DMS 273 treated with DMSO at 0.1 percent for 48 hours (cell line): ENCODE measurements at places on chromosomes 12 and 14.

DNA sequence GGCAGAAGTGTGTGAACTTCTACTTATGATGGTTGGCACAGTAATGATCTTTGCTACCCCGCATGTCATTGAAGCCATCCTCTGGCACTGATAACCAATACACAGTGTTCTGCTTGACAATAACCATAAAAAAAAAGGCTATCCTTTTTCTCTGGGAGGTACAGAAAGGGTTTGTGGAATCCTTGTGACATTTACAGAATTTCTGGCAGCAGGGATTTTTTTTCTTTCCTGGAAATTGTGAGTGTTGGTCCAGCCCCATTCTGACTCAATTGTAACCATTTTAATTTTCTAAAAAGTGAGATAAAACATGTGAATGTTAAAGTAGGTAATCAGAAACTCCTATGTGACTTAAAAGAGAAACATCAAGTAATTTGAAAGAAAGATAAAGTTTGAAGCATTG is 943.8 kb downstream of the TMTC2 start:
- DNase-seq = no peak

DNA sequence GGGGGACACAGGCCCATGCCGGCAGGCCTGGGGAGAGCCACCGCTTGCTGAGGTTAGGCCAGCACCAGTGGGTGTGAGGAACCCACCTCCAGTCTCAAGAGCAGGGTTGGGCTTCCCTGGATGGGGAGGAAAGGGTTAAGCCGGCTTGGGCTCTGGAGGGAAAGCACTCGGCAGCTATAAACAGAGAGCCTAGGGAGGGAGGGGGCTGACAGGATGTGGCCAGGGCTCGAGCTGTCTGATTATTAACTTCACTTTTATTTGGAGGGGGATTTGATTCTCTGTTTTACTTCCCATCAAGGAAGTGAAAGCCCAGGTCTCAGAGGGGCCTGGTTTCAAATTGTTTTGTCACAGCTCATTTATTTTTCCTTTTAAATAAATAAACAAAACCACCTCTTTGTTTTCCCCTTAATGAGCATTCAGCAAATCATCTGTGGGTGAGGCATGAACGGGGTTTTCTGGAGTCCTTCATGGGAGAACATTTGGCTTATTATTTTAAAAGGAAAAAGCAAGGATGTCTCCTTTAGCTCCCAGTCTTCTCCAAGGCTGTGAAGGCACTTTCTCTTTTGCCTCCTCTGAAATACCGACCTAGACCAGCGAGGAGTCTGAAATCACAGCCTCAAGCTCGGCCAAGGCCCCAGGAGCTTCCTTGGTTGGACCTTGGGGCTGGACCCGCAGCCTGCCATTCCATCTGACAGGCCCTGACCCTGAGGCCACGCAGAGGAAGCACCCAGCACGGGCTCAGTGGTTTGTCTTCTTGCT is 21.9 kb upstream of the ZFP36L1 start:
- no peak for DNase-seq

DNA sequence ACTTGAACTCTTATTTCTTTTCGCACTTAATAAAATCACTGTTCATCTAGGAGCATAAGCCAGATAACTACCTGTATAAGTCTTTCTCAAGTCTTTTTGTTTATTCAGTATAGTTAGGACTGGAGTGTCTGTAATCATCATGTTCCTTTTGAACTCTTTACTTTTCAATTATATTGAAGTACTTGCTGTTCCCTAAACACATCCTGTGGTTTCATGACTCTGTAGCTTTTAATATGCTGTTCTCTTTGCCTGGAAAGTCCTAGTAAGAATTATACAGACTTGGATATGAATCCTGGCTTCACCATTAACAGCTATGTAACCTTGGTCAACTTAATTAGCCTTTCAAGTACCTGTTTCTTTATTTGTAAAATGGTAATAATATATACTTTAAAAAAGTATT is 88.2 kb downstream of the CCDC91 start:
- DNase-seq = no peak

DNA sequence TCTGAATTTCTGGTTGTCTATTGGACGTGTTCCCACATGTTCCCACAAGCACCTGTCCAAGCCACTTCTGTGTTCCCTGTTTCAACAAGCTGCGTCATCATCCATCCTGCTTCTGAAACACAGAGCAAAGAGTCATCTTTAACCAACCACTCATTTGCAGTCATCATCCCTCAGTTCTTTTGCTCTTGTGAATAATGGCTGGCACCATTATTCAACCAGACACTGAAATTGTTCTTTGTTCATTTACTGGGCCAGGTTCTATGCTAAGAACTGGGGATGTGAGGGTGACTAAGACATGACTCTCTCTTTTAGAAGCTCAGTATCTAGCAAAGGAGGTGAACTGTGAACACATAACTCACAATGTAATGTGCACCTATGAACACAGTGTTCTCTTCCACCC is 40.7 kb upstream of the ANO4 start:
- no peak for DNase-seq

DNA sequence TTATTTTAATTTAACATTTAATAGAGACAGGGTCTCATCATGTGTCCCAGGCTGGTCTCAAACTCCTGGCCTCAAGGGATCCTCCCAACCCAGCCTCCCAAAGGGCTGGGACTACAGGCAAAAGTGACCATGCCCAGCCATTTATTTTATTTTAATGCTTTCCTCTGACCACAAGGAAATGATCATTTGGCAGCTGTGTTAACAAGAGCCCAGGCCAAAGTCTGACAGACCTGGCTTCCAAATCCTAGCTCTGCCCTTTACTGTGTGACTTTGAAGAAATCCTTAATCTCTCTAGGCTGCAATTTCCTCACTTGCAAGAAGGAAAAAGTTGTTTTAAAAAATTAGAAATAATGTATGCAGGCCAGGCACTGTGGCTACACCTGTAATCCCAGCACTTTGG is 16.7 kb upstream of the GCH1 start:
- no peak for DNase-seq

- DNase-seq = no peak
Measured at GRCh38 chr14:69666112-69666511, 54.7 kb downstream of the SUSD6 start.

- no peak for DNase-seq
Measured at GRCh38 chr12:91833780-91834359, 311.8 kb downstream of the BTG1 start.

DNA sequence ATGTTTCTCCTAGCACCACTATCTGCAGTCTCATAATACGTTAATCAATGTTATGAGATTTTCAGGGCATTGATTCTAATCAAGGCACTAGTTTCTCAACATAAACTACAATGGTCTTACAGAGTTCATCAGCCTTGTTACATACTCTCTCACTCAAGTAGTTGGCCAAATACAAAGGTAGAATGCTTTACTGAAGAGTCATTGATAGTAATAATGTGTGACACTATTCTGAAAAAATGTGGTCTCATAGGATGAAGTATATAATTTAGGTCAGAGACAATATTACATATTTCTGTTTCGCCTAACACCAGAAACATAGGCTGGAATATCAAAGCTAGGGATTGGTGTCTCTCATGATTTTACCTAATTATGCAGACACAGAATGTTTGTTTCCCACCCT is 35.2 kb upstream of the MDGA2 start:
- no peak for DNase-seq

DNA sequence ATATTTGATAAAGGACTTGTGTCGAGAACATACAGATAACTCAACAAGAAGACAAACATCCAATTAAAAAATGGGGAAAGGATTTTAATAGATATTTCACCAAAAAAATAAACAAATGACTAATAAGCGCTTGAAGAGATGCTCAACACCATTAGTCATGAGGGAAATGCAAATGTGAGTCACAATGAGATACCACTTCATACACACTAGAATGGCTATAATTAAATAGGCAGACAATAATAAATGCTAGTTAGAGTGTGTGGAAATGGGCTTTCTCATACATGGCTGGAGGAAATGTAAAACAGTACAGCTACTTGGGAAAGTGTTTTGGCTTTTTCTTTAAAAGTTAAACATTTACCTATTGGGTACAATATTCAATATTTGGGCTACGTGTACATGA is 34.8 kb downstream of the DLK1 start:
- no peak for DNase-seq

- no peak for DNase-seq
Measured at GRCh38 chr14:75279763-75280290, 1.2 kb downstream of the FOS start.

DNA sequence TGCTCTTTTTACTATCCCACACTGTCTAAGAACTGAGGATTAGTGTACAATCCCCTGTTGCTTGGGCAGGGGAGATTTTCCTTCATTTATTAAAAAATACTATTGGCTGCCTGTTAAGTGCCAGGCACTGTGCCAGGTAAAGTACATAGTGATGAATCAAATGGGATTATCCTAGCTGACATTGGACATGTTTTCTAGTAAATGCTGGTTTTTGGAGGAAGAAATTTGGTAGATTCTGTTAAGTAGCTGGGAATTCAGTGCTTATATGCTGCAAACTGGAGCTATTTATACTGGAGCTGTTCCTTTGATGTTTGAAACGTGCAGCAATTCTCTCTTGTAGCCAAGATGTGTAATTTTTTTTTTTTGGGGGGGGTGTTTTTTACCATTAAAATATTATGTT is 299.6 kb downstream of the EMP1 start:
- no peak for DNase-seq

DNA sequence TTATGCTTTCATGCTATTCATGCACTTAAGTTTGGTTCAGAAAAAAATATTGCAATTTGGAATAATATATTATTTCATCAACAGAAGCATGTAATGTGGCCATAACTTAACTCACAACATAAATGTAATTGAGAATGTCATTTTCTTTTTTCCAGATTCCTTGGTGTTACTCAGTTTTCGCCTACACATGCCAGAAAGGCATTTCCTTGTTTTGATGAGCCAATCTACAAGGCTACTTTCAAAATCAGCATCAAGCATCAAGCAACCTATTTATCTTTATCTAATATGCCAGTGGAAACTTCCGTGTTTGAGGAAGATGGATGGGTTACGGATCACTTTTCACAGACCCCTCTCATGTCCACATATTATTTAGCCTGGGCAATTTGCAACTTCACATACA is 14.4 kb downstream of the TRHDE start:
- DNase-seq = no peak

DNA sequence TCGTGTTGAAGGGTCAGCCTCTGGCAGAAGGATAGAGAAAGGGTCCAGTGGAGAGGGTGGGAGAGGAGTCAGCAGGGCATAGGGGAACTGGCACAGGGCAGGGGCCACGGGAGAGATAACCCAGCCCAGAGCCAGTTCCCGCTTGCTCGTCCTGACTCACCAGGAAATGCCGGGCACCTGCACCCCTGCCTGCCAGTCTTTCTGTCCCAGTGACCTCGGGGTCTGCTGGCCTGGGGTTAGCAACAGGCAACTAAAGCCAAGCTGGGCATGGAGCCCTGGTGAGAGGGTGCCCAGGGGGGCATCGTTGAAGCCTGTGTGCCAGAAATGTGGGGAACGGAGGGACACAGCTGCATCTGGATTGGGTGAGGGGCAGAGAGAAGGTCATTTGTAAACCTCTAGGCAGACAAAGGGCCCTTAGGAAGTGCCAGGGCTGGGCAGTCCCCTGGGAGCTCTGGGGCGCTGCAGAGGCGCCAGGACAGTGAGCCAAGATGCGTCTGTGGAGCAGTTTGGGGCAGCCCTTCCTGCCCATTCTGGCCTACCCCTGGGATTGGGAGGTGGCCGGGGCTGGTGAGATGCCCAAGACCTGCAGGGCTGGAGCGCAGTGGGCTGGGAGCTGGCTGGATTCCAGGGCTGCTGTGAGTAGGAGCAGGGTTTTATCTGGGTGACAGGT is 5.5 kb downstream of the TNFAIP2 start:
- no peak for DNase-seq

- no peak for DNase-seq
Measured at GRCh38 chr12:25713264-25713663, 160.2 kb upstream of the LMNTD1 start.

DNA sequence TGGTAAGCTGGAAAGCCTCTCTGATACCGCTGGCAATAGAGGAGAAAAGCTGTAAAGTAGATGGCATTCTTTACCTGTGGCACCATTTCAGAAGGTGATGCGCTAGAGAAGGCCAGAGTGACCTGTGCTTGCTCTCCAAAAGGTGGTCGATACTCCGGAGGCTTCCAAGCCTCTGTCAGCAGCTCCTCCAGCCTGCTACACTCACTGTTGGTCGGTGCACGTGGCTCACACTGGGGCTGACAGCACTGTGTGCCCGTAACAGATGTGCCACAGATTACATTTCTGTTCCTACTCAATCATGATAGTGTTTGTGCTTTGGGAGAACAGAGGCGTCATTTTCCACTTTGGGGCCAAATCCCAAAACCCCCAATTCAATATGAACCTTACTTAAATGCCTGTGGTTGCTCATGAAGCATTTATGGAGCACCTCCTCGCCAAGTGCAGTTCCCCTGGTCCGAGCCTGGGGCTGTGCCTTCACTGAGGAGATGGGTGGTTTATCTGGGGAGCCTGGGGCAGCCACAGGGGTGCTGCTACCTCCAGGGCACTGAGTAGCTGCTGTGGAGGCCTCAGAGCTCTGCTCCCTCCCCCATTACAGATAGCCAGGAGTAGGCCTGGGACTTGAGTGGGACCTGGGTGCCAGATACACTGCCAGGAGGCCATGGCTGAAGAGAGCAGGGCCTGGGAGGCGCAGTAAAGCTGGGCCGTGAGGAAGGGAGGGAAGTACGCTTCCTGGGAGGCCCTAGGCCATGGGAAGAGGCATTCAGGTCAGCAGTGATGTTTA is 26.8 kb downstream of the CCNK start:
- DNase-seq = no peak

- DNase-seq = no peak
Measured at GRCh38 chr12:32522331-32523221, 123.2 kb downstream of the FGD4 start.

DNA sequence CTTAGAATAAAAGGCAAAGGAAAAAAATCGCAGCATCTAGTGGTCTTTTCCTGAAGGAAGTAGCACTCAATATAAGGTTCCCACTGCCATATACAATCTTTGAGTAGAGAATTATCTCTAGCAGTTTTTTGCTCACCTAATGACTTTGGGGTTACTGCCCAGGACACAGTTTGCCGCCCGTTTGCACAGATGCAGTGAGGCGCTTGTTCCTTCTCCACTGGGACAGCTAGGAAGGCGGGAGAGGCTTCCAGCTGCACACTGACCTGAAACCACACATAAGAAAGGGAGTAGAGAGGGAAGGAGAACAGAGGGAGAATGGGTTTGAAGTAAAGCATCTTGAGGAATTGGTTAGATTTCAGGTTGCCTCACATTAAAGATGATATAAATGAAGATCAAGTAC is 25.5 kb downstream of the A2M start:
- DNase-seq = no peak

DNA sequence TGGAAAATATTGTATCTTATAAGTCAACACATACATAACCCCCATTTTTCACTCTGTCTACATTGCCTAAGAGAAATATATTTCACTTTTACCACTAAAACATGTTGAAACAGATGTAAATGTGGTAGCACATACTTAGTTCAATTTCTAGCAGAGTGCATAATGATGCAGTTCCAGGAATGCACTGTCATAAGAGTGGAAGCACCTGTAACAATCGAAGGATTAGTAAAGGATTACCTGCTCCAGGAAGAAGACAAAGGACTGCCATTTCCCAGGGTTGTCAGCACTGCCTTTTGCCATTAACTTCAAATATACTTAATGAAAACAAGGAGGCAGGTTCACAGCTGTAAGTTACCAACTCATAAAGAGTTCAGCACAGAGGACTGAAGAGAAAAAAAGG is 24.6 kb downstream of the DAD1 start:
- no peak for DNase-seq
